Uterus (tissue), 4 donors: ENCODE measurements at places on chromosomes 4 and X. TPM values are rescaled to one million over a fixed set of nuclear protein-coding genes. Genes with fewer than 3 reads are reported as not detected.

GRCh38 chr4:158850800-158851644, 82.2 kb downstream of the FNIP2 start:
- DNase-seq, result no peak

DNA sequence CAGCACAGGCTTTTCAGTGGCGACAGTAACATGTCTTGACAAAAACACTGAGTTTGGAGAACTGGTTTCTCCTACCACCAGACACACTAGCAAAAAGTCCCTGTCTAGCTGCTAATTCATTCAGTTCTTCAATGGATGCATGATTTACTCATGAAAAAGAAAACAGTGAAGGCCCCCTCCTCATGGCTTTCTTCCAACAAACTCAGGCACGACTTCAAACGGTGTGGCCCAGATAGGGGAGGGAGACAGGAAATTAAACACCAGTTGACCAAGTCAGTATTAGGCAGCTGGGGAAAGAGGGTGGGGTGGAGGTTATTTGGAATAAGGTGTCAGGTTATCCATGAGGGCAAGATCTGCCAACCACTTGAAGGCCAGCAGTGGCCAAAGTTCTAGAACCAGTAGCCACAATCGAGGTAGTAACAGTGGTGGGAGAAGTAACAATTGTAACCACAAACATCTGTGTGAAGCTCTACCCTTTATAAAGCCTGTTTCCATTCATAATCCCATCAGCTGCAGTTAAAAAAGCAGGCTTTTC, 60.2 kb downstream of the SEPSECS start:
- no peak for DNase-seq

GRCh38 chr4:100430451-100430850, 87.4 kb downstream of the EMCN start:
- DNase-seq, result no peak

- no peak for DNase-seq
Measured at GRCh38 chr4:171636606-171637005, 176.6 kb upstream of the GALNTL6 start.

DNA sequence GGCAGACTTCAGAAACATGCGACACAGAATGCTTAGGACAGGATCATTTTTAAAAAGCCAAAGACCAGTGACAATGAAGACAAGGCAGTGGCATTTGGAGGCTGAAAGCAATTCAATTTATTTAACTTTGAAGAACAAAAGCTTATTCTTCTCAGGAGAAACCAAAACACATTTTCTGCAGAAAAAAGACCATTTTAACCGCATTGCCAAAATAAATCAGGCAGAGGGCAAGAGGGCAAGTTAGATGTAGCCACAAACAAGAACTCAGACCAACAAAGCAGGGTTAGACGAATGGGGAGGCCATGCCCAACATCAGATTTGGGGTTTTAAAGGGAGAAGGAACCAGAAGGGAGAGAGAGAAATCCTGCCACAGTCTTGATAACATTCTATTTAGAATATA, 58.9 kb downstream of the RELL1 start:
- DNase-seq, result no peak

The RWDD4 gene
- 20.7 TPM for total RNA-seq

DNA sequence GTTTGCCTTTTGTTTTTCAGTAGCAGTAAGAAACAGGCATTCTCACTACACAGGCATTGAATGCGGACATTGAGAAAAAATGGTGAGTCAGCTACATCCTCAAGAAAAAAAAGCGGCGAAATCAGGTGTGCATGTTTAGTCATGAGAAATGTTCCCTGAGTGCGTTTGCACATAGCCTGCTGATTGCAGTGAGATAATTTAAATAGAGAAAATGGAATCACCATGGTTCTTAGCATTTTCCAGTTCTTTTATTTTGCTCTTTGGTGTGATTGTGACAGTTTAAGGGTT, 54.1 kb upstream of the CLDN34 start:
- no peak for DNase-seq

DNA sequence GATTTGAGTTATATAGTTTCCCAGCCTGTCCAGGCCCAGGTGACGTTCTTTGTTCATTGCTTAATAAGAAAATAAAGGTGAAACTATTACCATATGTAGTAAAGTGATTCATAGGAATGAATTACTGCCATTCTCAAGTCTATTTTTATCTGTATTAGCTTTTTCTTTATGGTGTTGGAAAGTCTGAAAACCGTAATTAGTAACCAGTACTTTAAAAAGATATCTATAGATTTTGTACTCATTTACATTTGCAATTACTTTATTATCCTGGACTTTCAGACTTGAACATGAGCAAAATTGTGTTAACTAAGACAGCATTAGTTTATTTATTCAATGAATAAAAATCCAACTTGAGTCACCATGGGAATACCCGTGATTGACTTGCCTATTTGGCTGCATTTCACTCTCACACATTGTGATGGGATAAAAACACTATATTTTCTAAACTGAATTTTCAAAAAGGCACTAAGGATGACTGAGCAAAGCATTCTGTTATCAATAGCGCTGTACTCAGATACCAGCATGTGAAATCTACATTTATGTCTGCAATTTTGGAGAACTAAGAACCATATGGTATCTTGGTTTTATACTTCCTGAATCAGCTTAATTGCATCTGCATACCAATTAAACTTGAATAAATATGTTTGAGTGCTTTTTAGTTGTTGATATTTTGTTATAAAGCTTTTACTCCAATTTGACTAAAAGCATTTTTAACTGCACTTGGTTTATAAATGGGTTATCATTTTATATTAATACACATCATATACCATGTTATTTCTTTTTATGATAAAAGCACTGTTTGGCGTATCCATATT, 154.6 kb downstream of the CCSER1 start:
- no peak for DNase-seq

DNA sequence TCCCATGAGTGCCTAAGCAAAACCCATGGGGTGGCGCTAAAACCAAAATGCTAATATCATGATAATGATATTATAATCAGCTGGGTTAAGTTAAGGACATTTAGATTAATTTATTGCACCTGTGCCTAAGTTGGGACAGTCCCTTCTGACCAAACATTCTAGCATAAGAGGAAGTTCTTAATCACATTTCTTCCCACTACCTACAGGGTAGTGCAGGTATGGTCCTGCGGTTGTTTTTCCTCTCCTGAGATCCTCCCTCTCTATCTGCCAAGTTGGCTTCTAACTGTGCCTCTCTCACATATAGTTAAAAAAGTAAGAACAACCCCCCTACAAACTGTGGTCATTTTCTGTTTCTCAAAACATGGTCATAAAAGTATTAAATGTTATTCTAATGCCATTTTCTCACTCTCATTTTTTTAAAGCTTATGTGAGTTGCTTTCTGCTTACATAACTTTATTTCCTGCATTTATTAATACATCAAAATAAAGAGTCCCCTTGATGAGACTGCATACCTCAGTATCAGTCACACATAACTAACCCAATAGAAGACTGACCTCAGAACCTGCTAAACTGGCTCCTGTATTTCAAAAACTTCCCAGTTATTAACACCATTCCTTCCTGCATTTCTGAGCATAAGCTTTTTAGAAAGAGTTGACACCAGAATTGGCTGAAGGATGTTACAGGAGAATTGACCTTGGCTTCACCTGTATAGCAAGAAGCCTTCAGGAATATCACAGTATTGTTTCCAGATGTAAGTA, 1332.5 kb downstream of the FSTL5 start:
- no peak for DNase-seq

DNA sequence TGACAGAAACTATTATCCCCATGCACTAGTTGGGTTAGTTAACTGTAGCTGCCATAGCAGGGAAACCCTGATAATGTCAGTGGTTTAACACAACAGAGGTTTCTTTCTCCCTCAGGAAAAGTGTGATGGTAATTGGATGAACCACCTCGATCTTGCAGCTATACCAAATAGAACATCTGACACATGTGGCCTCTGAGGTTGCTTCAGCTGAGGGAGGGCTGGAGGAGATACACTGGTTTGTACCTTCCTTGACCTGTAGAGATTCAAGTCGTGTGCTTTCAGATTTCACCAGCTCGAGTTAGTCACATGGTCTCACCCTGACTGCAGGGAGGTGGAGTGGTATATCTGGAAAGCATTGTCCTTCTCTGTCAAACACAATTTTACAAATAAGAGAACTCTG, 147.2 kb upstream of the SFRP2 start:
- DNase-seq, result no peak
